ENCODE measurements at places on chromosomes 16 and 17.
A peak's percentile ranks its signal among the peaks of the same experiment; 100 is the strongest.

GRCh38 chr17:71699907-71700306 is 420.9 kb upstream of the SOX9 start:
- no peak for DNase-seq

- DNase-seq, result no peak
Measured at GRCh38 chr16:64410306-64410705, 711.6 kb downstream of the CDH11 start.

- peak; percentile 69 for DNase-seq
Measured at GRCh38 chr16:4404247-4404966, 12.0 kb downstream of the CORO7 start.

GRCh38 chr16:10536814-10537389 is 43.5 kb downstream of the EMP2 start:
- no peak for DNase-seq

DNA sequence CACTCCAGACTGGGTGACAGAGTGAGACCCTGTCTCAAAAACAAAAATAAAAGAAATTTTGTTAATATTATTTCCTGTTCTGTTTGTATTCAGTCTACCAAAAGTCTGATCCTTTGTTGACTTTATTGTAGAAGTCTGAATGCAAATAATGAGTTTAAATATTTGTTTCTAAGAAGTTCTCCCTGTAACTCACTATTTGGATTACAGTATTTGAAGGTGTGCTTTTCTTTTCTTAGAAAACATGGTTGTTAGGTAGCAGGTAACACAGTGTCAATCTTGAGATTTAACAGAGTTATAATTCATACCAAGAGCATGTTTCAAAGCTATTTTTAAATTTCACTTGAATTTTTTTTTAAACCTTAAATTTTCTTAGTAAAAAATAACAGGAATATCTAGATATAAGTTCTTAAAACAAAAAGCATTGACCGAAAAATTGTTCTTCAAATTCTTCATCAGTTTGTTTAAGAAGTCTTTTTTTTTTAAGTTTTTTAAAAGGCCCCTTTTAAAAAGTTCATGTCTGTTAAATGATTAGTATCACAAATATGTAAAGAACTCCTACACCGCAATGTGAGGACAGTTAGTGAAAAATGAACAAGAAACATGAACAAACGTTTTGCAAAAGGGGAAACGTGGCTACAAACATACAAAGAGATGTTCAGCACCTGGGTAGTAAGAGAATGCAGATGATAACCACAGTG is 35.0 kb downstream of the GAN start:
- no peak for DNase-seq

DNA sequence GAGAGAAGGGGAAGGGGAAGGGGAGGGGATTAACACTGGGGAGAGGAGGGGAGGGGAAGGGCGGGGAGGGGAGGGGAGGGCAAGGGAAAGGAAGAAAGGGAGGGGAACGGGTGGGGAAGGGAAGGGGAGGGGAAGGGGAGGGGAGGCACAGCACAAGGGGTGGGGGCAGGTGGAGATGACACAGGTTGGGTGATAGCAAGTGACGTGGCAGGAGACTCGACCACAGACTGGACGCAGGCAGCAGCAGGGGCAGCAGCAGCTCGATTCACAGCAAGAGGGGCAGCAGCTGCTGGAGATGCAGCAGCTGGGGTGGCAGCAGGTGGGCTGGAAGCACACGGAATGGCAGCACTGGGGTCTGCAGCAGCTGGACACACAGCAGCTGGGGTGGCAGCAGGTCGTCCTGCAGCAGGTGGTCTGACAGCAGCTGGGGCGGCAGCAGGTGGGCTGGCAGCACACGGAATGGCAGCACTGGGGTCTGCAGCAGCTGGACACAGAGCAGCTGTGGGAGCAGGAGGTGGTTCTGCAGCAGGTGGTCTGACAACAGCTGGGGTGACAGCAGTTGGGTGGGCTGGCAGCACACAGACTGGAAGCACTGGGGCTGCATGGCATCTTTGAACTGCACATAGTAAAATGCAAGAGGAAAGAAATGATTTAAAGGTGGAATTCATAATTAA is at the start of gene KRTAP4-16:
TSS of gene KRTAP4-16 (minus strand) at position 624 of the 674 bp plus-strand sequence. CDS start at position 624, 0 bp downstream.
- DNase-seq, result no peak

GRCh38 chr17:78872486-78872885 is 30.5 kb downstream of the CEP295NL start:
- DNase-seq, result no peak

GRCh38 chr17:12712415-12712814 is 46.7 kb downstream of the MYOCD start:
- DNase-seq, result no peak

DNA sequence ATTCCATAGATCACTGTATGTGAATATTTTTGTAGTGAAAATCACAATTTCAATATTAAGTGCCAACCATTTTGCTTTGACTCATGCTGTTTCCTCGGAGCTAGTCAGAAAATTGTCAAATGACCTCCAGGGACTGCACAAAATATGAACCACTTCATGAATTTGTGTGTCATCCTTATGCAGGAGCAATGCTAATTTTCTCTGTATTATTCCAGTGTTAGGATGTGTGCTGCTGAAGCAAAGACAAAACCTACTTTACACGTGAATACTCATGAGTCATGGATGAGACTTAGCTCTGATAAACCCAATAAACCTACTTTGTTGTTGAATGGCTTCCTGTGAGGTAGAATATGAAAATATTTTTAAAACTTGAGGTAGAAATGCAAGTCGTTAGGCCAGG is 65.2 kb downstream of the SHCBP1 start:
- DNase-seq, result no peak
